ENCODE measurements at places on chromosomes 13 and 19.

DNA sequence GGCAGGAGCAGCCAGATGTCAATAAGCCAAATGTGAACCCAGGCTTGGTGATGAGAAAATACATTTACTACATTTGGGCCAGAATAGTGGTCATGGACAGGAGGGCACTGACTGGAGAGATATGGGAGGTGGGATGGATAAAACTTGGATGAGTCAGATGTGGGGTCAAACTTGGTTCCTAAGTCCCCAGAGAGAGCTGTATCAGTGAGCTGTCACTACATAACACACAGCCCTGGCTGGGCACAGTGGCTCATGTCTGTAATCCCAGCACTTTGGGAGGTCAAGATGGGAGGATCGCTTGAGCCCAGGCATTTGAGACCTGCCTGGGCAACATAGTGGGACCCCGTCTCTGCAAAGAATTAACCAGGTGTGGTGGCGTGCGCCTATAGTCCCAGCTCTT is 51.6 kb upstream of the EHD2 start:
- DNase-seq = no peak

DNA sequence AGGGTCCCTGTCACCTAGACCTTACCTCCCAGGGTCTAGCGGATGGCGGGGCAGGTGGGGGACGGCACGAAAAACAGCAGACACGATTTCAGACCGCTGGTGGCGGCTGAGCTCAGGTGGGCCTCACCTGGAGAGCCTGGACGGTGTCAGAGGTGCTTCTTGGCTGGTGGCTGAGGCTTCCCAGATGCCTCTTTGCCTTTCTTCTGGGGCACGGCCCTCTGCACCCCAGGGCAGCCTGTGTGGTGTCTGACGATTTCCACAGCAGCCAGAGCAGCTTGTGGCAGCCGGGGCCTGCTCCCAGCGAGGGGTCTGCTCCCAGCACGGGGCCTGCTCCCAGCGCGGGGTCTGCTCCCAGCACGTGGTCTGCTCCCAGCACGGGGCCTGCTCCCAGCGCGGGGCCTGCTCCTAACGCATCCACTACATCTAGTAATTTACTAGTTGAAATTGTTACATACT is 66.7 kb downstream of the ATP11A start:
- no peak for DNase-seq

GRCh38 chr19:41700381-41701195 is 7.8 kb upstream of the CEACAM5 start:
- DNase-seq = no peak

DNA sequence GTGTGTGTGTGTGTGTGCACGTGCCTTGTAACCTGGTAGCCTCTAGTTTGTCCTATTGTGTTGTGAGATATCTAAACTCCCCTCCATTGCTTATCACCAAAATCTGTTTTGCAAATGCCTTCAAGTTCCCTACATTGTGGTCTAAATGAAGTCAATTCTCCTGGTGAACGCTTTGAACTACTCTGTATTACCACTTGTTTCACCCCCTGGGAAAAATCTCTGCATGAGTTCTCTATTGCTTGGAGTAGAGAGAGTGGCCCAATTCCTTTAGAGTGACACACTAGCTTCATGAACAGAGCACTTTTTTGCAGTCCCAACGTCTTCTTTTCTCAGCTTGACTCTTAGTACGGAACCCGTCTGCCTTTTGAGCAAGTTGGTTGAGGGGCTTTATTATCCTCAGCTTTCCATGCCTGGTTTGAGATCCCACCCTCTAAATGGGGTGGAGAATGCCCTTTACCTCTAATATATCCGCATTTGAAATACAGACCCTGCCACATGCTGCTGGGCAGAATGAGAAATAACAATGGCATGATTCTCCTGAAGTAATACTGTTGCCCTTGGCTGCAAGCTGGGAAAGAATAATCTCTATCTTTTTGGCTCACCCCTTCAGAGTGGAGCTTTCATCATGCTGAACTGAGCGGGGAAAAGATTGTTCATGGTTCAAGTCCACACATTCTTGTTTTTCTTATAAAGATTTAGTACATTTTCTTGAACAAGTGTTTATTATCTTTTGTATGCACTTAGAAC is 2545.3 kb downstream of the PCDH9 start:
- DNase-seq = peak; percentile 10

- no peak for DNase-seq
These were observed 1985.7 kb upstream of the PRR20A start for GRCh38 chr13:55155046-55155445.

GRCh38 chr13:32413284-32413683 is 14.6 kb downstream of the N4BP2L1 start:
- DNase-seq = no peak

DNA sequence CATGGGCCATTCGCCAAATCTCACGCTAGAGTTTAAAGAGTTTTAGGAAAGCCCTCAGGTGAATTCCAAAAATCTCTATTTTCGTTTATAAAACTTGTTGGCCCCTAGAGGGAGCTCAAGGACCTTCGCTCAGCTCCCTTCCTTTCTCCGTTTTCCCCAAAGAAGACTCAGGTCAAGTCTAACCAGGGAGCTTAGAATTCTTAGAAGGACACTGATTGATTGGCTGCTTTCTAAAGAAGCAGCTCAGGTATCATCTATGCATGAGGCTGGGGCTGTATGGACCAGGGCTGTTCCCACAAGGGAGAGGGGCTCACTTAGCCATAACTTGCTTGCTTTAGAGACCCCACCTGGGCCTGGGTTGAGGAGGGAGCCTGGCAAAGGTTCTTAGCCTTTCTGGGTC is 20.5 kb downstream of the DZIP1 start:
- DNase-seq = peak; percentile 34

GRCh38 chr19:39135701-39136100 is 10.1 kb downstream of the PAK4 start:
- DNase-seq = no peak

- no peak for DNase-seq
These were observed 196.2 kb upstream of the ZNF536 start for GRCh38 chr19:30175987-30176386.

DNA sequence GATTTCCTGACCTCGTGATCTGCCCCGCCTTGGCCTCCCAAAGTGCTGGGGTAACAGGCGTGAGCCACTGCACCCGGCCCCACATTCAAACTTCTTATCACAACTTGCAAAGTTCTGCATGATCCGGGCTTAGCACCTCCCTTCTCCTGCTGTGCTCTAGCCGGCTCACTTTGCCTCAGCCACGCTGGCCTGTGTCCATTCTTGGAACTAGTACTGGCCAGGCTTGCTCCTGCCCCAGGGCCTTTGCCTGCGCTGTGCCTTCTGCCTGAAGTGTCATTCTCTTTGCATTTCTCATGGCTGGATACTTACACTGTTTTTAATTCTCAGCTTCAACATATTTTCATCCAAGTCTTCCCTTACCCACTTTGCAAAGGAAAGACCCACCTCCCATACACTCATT is 29.9 kb downstream of the CACNG6 start:
- DNase-seq = no peak

- DNase-seq = peak; percentile 23
These were observed 166.6 kb downstream of the RAP2A start for GRCh38 chr13:97600458-97601075.

DNA sequence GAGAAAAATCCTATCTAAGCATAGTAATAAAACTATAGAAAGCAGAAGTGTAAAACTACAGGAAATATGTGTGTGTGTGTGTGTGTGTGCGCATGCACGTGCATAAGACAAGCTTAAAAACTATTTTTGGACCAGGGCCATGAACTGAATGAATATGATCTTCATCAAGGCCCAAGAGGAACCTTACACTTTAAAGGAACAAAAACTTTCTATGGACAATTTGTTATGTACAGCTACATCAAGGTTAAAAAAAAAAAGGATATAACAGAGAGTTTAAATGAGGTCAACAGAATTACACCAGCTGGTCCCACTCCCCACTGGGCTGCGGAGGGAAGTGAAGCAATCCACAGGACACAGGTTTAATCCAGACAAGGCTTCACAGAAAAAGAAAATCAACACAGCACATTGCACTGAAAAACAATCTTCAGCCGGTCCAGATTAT is 151.1 kb downstream of the LHFPL6 start:
- DNase-seq = no peak

DNA sequence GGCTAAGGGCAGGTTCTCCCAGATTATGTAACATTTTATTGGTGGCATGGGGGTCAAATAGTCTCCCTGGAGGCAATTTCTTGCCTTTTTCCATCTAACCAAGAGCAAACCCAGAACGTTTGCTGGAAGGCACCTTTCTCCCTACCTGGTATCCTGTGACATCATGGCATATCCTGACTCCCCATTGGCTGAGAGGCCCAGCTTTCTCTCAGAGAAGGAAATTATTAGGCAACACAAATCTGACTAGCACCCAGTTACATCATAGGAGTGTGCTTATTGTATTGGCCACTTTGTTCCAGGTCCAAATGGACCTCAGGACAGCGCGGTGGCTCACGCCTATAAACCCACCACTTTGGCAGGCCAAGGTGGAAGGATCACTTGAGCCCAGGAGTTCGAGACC is 13.0 kb downstream of the NTN5 start:
- no peak for DNase-seq

- no peak for DNase-seq
These were observed 955 bp downstream of the IL4I1 start for GRCh38 chr19:49895566-49896297.

- DNase-seq = no peak
These were observed 585.2 kb downstream of the PCDH9 start for GRCh38 chr13:66644855-66645460.

GRCh38 chr13:34733721-34734120 is 208.3 kb upstream of the NBEA start:
- DNase-seq = peak; percentile 26

DNA sequence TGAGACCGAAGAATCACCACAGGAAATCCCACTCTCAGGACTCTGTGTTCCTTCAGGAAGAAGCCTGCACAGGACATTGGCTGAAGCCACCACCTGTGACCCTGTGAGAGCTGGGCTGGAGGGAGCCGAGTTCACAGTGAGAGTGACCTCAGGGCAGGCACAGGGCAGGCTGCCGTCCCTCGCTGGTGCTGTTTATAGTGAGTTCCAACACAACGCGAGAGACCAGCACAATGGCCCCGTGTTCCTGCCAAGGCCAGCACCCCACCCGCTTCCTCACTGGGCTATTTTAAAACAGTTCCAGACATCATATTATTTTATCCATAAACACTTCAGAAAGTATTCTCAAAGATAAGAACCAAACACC is 18.4 kb upstream of the GAS6 start:
- no peak for DNase-seq

- DNase-seq = no peak
These were observed 1.3 kb downstream of the MED4 start for GRCh38 chr13:48093588-48093987.

DNA sequence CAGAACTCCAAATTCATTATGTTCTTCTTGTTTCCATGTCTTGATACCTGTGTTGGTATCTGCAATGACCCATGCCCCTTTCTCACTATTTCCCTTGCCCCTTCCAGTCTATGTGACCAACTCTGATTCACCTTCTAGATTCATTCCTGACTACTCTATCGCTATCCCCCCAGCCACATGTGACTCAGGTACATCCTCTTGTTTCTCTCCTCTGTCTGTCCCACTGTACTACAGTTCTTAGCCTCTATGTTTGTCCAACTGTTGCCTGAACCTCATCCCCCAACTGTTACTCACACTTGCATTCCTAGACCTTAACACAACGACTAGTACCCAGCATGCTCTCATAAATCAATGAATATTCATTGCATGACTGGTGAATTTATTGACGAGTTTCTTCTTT is 10.0 kb upstream of the FLT3 start:
- no peak for DNase-seq

GRCh38 chr13:109043636-109044035 is 414.2 kb downstream of the MYO16 start:
- DNase-seq = no peak

DNA sequence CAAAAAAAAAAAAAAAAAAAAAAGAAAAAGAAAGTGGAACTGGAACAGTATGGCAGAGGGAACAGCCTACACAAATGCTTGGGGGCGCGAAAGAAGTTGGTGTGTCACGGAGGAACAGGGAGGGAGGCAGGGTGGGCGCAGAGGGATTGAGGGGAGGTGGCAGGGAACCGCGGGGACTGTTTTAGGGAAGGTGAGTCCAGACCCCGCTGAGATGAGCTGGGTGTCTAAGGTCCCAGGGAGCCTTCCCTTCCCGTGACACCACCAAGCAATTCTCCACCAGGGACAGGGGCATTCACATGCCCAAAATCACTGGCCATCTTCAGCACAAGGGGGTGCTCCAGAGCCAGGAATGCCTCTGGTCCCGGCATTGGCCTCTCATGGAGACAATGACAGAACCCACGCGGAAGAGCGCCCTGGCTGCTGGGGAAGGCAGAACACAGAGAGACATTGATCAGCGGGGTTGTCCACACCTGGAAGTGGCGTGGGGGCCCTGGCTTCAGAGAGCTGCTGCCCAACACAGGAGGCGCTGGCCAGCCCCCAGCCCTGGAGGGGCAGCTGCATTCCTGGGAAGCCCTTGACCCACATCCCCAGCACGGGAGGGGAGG is 6.9 kb downstream of the PEAK3 start:
- peak; percentile 42 for DNase-seq

DNA sequence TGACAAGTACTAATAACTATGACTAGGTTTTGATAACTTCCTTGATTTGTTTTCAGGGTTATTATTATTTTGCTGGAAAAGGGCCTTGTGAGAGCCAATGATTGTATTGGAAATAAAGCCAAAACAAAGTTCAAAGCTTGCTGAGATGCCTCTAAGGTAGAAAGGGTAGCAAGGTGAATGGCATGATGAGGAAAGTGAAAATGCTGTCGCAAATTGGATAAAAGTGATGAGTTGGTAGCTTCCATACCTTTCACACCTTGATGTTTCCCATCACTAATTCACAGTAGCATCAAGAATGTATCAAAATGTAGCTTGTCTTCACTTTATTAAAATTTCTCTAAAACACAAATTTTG is 259.4 kb downstream of the FGF14 start:
- no peak for DNase-seq

- DNase-seq = no peak
These were observed 9.7 kb downstream of the SPPL2B start for GRCh38 chr19:2338055-2338615.
